ENCODE measurements at places on chromosomes 12 and 14.
A peak's percentile ranks its signal among the peaks of the same experiment; 100 is the strongest.

- DNase-seq, result no peak
Measured at GRCh38 chr14:73393375-73393774, 65.0 kb downstream of the NUMB start.

DNA sequence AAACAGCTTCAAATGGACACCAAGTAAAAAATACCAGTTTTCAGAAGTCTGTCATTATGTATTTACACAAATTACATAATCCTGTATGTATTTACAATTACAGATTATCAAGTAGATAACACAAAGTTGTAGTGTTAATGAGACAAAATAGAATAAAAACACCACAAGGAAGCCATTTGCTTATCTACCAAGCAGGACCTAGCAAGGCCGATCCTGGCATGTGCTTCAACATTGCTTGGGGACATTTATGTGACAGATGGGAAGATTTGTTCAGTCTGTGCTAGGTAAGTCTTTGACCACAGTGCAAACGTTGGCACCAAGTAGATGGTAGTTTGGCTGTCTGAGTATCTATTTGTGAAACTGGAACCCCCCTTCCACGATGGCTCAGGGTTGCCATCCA lies 35.8 kb downstream of the BCAT1 start:
- no peak for DNase-seq

DNA sequence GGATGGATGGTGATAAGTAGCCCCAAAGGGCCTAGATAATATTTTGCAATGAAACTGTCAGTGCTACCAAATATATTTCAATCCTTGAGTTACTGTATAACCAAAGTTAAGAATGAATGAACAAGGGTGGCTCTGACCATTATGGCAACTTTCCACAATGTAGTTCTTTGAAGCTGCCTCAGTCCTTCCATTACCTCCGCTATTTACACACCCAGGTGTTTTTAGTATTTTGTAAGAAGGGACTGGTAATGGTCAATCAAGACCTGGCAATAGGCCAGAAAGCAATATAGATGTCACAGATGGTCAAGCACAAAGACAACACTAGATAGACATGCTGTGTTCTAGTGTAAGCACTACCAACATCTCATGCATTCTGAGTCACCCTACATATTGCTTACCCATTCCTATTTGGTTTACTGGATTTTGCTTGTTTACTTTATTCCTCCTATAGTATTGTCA lies 16.3 kb downstream of the DUSP16 start:
- no peak for DNase-seq

DNA sequence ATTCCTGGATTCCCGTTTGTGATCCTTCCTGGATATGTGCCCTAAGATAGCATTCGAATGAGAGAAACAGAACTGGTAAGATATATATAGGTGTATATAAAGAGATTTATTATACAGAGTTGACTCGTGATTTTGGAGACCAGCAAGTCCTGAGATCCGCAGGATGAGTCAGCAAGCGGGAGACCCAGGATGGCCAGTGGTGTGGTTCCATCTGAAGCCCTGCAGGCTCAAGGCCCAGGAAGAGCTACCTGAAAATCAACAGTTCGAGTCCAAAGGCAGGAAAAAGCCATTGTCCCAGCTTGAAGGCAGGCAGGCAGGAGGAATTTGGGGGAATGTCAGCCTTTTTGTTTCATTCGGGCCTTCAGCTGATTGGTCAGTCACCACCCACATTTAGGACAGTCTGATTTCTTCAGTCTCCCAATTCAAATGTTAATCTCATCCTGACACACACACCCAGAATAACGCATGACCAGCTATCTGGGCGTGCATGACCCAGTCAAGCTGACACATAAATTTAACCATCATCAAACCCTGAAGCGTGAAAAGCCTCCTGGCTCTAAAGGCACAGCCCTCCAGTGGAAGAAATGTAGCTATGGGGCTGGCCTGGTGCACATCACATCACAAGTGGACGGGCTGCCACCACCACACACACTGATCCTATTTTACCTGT lies 44.3 kb downstream of the TUNAR start:
- DNase-seq, result no peak

DNA sequence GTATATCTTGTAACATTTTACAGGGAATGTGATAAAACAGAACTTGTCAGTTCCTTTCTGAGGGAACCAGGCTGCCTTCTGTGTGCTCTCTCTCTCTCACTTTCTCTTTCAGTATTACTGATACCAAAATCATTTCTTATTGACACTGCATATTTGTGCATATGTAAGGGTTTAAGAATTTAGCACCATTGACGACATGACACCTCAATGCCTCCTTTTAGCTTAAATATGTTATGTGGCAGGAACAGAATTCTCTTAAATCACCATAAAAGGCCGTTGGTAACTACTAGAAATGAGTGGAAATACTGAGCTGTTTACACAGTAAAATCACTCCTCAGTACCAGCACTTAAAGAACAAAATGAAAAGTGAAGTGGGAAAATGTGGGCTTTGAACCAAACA lies 457.7 kb upstream of the SYT1 start:
- DNase-seq, result no peak

- no peak for DNase-seq
Measured at GRCh38 chr14:68174446-68174845, 354.9 kb downstream of the RAD51B start.

DNA sequence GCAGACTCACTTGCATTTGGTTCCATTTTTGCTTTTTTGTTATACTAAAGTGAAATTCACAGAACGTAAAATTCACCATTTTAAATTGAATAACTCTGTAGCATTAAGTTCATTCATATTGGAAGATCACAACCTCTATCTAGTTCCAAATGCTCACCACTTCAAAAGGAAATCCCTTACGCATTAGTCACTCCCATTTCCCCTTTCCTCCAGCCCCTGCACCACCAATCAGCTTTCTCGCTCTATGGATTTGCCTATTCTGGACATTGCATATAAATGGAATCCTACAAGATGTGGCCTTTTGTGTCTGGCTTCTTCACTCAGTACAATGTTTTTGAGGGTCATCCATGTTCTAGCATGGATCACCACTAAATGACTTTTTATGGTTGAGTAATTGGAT lies 294.5 kb downstream of the KSR2 start:
- DNase-seq, result no peak

DNA sequence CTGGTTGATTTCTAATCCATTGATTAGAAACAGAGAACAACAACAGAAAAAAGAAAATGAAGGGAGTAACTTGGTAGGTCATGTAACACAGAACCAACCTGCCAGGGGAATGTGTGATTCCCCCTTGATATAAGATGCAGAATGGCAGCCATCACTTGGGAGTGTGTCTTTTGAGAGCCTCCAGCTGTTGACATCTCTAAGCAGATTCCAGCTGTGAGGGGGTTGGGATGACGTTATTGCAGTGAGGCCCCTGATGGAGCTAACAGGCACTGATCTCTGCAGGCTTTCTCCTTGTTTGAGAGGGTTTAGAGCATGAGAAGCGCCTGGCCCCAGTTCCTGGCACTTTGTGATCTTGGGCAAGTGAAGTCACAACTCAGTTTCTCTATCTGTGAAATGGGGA lies 124.9 kb downstream of the PELI2 start:
- DNase-seq, result no peak

GRCh38 chr12:7451756-7452155 lies 7.8 kb upstream of the CD163L1 start:
- no peak for DNase-seq

GRCh38 chr12:103901518-103902173 lies 28.6 kb upstream of the HSP90B1 start:
- no peak for DNase-seq

DNA sequence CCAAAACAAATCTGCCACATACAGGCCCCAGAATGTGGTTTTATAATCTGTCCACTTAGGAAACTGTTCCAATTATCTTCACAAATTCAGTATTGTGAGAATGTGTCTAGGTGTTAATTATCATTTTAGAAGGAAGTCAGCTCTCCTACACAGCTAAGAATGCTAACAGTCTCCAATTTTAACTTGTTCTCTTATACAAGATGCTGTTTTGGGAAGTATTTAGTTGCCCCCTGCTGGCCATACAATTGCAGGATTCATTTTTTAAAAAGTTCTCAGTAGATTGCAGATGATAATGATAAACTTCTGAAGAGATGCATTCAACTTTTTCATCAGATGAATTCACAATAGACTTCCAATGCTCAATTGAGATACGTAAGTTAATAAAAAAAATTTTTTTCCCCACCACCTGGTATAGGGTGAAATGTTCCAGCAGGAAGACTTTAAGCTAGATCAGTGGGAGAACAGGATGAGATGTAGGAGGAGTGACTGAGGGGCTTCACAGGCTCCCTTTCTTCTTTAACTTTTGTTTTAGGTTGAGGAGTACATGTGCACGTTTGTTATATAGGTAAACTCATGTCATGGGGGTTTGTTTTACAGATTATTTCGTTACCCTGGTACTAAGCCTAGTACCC lies 27.3 kb upstream of the OSBPL8 start:
- DNase-seq, result no peak

- DNase-seq, result no peak
Measured at GRCh38 chr12:110431957-110432587, 18.1 kb downstream of the ARPC3 start.

GRCh38 chr14:90576981-90577660 lies 180.3 kb downstream of the CALM1 start:
- DNase-seq, result no peak

GRCh38 chr12:92385296-92385695 lies 239.7 kb upstream of the BTG1 start:
- no peak for DNase-seq

- no peak for DNase-seq
Measured at GRCh38 chr14:72680853-72681640, 212.9 kb downstream of the DPF3 start.

GRCh38 chr14:37583358-37584210 lies 11.5 kb downstream of the FOXA1 start:
- DNase-seq, result peak; percentile 80

DNA sequence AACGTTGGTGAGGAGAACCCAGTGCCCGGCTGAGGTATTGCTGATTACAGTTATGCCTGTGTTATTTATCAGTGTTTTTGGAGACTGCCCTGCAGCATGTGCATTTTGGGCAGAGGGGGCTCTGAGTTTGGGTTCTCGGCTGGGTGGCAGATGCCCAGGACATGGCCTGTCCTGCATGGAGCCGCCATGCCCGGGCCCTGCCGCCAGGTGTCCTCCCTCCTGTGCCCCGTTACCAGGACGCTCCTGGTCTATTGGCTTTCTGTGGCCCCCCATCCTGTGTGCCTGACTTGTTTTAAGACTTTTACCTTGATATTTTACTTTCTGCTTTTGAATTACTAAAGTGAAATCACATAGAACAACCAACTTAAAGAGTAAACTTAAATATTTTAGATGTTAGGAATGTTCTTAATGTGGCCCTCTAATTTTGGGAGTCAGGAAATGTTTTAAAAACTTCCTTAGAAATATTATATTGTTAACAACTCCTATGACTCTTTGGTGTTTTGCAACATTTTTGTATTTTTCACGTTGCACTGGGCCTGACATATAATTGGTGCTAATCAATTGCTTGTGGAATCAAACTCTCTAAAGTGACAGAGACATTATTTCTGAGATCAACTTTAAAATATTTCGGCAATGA lies 51.8 kb downstream of the PRIMA1 start:
- no peak for DNase-seq
